Activated T-cell treated with anti-CD3 and anti-CD28 coated beads for 48 hours (primary cell): ENCODE measurements at places on chromosomes 2 and 18.

GRCh38 chr2:232876161-232876977 lies 6.3 kb downstream of the SNORC start:
- DNase-seq: peak; percentile 51

DNA sequence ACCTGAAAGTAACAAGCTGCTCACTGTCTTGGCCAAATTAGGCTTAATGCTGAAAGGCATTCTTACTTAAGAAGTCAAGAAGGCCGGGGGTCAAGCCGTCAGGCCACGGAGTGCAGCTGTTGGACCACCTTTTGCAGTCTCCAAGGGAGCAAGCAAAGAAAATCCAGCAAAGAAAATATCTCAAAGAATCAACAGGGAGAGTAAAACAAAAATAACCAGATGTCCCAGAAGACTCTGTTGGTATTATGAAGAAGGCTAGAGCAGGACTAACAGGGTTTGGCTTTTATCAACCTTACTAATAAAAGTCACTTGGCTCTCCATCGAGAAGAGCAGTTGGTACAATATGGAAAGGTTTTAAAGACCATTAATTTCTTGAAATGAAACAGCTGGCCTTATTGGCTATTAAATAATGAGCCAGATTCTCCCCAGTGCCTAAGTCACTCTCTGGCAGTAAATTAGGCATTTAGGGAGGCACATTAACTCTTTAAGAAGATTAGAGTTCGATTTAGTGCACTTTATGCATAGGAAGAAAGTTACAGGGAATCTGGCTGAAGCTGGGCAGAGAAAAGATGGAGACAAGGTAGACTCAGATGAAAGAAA lies 110.8 kb upstream of the NRP2 start:
- DNase-seq: no peak

DNA sequence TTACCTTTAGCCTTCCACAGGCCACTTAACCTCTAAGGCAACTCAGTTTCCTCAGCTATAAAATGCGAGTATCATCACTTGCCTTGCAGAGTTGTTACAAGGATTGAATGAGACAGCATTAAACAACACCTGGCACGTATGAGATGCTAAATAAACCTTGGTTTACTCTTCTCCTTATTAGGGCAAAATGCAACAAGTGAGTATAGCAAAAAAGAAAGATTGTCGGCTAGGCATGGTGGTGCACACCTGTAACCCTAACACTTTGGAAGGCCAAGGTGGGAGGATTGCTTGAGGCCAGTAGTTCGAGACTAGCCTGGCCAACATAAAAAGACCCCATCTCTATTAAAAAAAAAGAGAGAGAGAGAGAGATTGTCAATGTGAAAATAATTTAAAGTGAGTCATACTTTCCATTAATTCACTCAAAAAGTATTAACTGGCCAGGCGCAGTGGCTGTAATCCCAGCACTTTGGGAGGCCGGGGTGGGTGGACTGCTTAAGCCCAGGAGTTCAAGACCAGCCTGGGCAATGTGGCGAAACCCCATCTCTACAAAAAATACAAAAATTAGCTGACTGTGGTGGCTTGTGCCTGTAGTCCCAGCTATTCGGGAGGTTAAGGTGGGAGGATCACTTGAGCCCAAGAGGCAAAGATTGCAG lies 8.0 kb downstream of the ATAD2B start:
- DNase-seq: no peak

DNA sequence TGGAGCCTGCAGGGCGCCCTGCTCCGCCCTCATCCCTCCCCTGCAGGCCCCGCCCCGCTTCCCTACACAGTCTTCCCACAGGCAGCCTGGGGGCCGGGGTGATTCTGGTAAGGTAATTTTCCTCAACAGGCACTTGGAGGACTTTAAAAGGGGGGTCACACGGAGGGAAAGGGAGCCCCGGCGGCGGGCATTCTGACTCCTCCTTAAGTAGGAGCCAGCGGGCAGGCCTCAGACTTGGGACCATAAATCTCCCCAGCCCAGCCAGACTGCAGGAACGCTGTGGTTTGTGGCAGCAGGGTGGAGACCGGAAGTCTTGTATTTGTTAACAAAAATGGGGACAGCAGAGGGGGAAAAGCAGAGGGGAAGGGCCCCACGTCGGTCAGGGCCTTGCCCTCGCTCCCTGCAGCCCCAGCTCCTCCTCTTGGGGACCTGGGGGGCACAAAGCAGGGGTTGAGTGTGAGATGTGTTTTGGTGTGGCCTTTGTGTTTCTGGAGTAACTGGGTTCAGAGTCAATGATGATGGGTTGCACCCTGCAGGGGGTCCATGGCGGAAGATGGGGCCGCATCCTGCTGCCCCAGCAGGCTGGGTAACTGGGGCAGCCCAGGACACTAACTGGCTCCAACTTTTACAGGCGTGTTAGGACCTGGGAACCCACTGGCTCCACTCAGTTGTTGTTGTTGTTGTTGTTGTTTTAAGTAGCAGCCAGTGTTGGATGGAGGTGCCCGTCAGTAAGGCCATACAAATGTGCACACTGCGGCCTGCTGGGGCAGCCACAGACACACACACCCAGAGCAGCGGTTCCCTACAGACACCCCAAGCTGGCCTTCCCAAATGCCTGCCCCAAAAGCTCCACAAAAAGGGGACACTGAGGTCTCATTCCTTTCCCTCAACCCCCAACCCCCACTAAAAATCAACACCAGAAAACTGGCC lies 27.7 kb downstream of the SMAD7 start:
- no peak for DNase-seq

DNA sequence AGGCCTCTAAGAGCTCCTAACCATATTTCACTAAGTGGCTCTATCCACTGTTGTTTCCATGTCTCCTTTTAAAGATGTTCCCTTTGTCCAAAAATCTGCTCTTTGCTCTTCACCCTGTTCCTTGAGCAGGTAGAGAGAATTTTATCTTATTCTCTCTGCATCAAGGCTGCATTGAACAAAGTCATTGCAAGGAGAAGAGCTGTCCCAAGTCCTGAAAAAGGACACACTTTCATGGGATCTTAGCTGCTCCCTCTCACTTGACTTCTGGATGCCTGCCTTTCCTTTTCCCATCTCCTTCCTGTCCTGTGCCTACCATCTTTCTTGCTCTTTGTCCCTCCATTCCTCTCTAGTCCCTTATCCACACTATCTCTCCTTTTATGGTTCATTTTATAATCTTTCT lies 235.2 kb upstream of the THSD7B start:
- DNase-seq: no peak
